ENCODE measurements at places on chromosomes 5 and 9.

DNA sequence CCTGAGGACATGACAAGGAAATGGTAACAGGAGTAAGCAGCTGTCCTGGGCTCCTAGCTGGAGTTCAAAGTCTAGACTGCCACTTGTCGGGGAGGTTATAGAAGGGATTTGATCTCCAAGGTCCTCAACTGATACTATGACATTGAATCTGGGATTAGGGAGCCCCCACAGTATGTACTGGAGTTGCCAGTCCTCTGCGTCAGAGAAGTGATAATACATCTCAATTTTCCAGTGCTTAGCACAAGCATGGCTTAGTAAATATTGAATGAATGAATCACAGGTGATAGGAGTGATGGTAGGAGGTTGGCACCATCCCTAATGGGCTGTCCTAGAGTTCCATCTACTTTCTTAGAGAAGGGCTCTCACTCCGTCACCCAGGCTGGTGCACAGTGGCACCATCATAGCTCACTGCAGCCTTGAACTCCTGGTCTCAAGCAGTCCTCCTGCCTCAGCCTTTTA is 6.2 kb upstream of the TPM2 start:
- no peak for DNase-seq

DNA sequence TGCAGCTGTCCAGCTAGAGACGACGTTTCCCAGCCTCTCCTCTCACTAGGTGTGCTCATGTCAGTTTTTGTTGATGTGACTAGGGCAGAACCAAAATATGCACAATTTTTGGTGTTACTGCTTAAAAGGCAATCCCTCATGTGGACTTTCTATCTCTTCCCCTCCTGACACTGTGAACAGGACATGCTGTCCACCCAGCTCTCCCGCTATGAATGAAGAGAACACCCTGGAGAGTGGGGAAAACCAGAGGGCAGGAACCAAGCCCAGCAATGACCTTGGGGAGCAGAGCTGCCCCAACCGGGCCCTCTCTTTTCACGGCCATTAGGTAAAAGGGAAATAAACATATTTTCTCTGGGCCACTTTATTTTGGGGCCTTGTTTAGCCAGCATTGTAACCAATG is 46.7 kb upstream of the TBC1D2 start:
- DNase-seq: no peak

DNA sequence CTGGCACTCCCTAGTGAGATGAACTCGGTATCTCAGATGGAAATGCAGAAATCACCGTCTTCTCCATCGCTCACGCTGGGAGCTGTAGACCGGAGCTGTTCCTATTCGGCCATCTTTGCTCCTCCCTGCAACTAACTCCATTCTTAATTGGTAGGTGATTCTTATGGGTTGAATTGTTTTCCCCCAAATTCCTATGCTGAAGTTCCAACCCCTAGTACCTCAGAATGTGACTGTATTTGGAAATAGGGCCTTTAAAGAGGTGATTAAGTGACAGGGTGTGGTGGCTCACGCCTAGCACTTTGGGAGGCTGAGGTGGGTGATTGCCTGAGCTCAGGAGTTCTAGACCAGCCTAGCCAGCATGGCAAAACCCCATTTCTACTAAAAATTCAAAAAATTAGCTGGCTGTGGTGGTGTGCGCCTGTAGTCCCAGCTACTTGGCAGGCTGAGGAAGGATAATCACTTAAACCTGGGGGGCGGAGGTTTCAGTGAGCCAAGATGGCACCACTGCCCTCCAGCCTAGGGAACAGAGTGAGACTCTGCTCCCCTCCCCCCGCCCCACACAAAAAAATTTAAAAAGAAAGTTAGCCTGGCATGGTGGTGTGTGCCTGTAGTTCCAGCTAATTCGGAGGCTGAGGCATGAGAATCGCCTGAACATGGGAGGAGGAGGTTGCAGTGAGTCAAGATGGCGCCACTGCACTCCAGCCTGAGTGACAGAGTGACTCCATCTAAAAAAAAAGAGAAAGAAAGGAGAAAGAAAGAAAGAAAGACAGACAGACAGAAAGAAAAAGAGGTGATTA is 25.2 kb upstream of the FOCAD start:
- DNase-seq: no peak

DNA sequence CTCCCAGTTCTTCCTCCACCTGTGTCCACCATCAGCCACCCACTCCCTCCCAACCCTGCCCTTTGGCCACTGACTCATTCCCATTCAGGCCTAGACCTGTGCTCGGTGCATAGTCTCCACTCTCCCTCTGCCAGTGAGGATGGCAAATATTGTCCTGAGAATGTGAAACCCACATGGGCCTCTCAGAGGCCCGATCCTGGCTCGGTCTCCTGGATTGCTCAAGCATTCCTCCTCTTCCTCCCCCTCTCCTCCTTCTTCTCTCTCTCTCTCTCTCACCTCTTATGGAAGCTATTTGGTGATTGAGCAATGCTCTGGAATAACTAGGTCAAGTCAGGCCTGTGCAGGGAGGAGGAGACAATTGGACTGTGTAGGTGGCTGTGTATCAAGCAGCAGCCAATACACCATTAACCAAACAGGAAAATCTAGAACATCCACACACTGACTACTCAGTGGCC is 99.9 kb downstream of the KLF4 start:
- DNase-seq: no peak

GRCh38 chr9:33135031-33135461 is 32.1 kb downstream of the B4GALT1 start:
- DNase-seq: no peak

GRCh38 chr9:112443636-112444035 is 43.0 kb upstream of the KIAA1958 start:
- DNase-seq: no peak

All from astrocyte of the cerebellum (primary cell).